ENCODE measurements at places on chromosomes 7 and 10.

- no peak for DNase-seq
These were observed 433.0 kb downstream of the ANKRD7 start for GRCh38 chr7:118657391-118658005.

DNA sequence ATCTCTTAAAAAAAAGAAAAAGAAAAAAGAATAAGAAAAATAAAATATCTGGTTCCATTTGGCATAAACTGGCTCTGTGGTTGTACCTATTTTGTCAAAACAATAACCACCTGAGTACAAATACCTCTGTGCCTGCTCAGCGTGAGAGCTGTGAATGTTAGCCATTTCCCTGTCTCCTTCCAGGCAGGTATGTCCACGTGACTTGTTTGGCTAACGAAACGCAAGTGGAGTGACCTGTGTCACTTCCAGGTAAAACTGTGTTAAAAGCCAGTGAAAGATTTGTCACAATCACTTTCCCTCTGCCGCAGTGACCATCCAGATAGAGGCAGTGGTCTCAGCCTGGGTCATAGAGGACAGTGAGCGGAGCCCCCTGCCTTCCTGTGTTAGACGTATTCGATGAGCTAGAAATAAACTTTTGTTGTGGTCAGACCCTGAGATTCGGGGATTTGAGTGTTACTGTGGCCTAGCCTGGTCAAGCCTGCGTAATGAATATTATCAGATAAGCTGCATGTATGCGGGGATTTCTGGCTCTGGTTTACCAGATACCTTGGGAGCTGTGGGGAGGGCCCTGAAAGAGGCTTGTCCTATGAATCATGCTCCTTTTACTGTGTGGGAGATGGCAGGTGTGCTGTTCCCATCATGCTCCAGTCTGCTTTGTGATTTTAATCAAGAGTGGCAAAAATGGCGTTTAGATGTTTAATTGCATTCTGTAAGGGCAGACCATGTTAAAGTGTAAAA is 3.8 kb downstream of the PTER start:
- no peak for DNase-seq

- no peak for DNase-seq
These were observed 1086.0 kb downstream of the SORCS3 start for GRCh38 chr10:105727131-105727530.

DNA sequence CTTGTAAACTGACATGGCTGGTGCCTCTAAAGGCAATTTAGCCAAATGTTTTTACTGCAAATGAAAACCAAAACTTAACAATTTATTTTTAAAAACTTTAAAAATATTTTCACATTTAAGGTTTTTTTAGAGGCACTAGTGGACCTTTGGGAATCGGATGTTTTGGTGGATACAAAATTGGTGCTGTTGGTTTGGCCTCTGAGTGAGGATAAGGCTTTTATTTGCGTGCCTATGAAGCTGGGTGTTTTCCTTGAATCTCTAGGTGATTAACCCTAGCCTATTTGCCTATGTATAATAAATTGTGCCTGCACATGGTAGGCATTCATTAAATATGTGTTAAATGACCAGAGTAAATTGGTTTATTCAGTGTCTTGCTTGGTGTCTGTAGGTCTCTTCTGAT is 2.9 kb upstream of the SGCE start:
- DNase-seq = no peak

- DNase-seq = no peak
These were observed 16.5 kb downstream of the AIFM2 start for GRCh38 chr10:70115948-70116682.

- DNase-seq = no peak
These were observed 185.2 kb upstream of the PITRM1 start for GRCh38 chr10:3357737-3358136.

- DNase-seq = no peak
These were observed 33.7 kb downstream of the STAMBPL1 start for GRCh38 chr10:88913788-88914187.

- DNase-seq = no peak
These were observed 7.8 kb upstream of the GDF2 start for GRCh38 chr10:47314416-47314970.

- DNase-seq = no peak
These were observed 60.1 kb downstream of the ZNF783 start for GRCh38 chr7:149321978-149322541.

GRCh38 chr7:137985253-137985896 is 16.5 kb downstream of the CREB3L2 start:
- no peak for DNase-seq

DNA sequence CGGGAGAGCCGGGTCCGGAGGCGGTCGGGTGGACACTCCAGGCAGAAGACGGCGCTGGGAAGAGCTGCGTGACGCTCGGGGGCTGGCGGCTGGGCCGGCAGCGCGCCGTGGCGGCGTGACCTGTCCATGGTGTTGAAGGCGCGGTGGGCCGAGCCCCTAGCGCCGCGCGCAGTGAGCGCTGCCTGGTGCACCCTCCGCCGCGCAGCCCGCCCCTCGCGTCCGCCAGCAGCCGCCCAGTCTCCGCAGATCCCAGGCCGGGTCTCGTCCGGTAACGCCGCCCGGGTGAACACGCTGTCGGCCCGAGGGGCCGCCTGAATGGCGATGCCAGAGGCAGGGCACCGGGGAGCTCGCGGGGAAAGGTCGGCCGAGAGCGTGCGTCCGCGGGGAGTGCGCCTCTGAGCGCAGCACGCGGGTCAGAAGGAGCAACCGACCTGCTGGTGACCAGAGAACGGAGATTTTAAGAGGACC is 657 bp upstream of the TMEM178B start:
- DNase-seq = no peak

- DNase-seq = no peak
These were observed 518 bp downstream of the WAPL start for GRCh38 chr10:86520871-86521677.

DNA sequence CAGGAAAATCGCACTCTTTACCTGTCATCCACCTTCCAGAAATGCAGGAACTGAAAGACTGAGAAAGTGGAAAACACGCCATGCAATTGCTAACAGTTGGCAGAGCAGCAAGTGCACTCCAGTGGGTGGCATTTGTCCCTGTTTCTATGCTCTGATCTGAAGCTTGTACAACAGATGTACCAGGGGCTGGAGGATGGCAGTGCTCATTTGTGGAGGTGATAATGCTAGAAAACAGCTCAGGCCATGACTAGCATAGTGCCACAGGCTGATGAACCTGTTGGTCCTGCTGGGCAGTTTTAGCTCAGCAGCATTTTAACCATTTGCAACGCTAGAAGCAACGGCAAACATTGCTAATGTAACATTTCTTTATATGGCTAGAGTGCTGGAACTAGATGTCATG is 199.9 kb upstream of the NRP1 start:
- DNase-seq = no peak

GRCh38 chr10:119817991-119818888 is 54.4 kb downstream of the MCMBP start:
- no peak for DNase-seq

DNA sequence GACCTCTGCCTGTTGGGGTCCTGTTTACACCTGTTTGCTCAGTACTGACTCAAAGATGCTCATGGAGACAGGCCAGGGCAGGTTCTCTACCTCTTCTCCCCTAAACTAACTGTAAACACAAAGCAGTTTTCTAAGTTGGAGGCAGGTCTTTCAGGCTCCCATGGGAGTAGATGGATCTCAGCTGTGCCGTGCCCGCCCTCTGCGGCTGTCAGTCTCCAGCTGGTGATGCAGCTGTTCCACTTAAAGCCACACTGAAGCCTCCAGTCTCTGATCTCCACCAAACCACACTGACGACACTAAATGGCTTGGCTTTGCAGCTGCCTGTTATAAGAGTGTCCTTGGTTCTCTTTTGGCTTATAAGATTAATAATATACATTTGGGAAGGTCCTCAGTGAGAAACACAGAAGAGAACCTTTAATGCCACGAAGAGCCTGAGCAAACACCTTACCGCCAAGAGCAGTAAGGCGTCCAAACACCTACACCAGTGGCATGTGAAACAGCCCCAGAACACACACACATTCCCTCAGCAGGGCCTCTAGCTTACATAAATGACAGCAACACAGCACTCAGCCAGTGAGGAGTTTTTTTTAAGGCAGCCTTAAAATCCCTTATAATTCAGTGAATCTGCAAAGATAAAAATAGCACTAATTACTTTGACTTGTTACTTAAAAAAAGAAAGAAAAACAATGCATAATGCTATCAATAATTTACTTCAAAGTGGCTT is 60.4 kb upstream of the KCNIP2 start:
- no peak for DNase-seq

DNA sequence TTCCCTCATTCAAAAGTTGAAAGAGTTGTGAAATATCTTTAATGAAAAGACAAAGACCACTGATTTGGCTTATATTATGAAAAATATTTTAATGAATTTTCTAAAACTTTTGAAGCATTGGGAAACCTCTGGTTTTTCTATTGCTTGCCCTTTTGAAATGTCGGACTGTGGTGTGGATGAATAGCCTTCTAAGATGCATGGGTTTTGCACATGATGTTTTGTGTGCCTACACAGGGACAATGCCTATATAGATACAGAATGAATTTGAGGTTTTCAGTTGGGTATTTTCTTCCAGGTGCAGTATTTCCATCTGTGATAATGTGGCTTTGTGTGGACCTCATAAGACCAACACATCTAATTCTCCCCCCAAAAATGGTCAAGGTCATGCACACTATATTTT is 1437.9 kb downstream of the REEP3 start:
- DNase-seq = no peak

DNA sequence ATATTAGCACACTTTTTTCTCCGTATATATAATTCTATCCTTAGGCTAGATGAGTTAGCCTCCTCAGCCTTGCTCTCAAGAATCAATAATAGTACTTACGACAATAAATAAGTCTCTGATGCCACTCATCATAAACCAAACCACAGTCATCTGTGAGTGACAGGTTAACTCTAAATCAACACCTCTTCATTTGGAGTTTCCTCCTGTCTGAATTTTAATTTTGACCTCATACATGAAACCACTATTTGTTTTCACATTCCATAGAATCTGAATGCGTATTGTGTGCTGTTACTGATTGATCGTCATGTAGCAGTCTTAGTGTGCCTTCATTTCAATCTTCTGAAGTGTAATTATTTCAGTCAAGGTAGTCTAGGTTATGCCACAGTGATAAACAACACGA is 85.8 kb downstream of the HGF start:
- DNase-seq = no peak

GRCh38 chr7:25854608-25855497 is 297.1 kb upstream of the NFE2L3 start:
- DNase-seq = peak; percentile 99

- DNase-seq = no peak
These were observed 496.1 kb downstream of the CCSER2 start for GRCh38 chr10:84824525-84824924.

- DNase-seq = no peak
These were observed 6.0 kb upstream of the PON1 start for GRCh38 chr7:95330204-95330960.

DNA sequence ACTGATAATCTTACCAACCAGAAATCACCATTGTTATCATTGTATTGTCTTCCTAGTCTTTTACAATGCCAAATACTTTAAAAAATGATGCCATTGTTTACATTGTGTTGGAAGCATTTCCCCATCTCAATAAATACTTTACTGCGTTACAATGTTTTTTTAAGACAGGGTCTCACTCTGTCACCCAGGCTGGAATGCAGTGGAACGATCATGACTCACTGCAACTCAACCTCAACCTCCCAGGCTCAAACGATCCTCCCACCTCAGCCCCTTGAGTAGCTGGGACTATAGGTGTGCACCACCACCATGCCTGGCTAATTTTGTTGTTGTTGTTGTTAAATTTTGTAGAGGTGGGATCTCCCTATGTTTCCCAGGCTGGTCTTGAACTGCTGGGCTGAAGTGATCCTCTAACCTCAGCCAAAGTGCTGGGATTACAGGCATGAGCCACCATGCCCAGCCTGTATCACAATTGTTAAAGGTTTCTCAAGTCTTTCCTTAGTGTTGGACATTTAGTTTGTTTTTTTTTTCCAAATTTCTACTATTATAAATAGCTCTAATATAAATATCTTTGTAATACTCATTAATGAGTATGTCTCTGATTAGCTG is 13.5 kb downstream of the LRMDA start:
- no peak for DNase-seq

- no peak for DNase-seq
These were observed 21.0 kb upstream of the CCDC71L start for GRCh38 chr7:106681815-106682495.

- DNase-seq = no peak
These were observed 78.4 kb upstream of the MEOX2 start for GRCh38 chr7:15764851-15765382.

DNA sequence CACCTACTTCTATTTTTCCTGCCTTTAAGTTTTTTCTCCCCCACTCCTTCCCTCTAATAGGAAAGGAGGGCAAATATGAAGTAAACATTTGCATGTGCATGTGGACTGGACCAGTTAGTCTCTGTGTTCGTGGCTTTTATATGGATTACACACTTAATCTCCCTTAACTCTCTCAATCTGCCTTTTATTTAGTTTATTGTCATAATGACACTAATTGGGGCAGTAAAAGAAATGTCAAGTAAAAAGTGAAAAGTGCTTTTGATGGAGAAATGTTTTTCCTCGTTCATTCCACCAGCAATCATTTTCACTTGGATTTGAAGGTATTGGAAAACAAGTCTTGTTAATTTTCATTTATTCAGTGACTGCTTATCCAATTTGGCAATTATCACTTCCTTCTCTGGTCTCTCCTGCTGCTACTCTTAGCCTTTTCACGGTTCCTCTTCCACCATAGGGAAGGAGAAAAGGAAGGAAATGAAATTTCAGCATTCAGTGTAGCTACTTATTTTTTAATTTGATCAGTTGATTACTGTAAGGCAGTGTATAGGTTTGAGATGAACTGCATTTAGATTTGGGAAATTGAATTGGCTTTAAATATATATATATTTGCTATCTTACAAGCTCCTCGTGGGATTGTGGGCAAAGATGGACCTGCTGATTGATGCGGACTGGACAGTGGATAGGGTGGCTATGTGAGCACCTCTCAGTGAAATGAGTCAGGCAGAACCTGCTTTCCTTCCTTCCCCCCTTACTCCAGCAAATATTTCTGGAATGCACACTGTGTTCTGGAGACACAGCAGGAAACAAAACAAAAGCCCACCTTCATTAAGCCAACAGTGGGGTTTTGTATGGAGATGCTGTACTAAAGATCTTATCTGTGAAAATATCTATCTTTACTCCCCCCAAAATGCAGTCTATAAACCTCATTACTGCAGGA is 77.5 kb downstream of the LRRC4 start:
- DNase-seq = no peak

GRCh38 chr7:130926001-130926691 is 192.1 kb upstream of the KLF14 start:
- no peak for DNase-seq

DNA sequence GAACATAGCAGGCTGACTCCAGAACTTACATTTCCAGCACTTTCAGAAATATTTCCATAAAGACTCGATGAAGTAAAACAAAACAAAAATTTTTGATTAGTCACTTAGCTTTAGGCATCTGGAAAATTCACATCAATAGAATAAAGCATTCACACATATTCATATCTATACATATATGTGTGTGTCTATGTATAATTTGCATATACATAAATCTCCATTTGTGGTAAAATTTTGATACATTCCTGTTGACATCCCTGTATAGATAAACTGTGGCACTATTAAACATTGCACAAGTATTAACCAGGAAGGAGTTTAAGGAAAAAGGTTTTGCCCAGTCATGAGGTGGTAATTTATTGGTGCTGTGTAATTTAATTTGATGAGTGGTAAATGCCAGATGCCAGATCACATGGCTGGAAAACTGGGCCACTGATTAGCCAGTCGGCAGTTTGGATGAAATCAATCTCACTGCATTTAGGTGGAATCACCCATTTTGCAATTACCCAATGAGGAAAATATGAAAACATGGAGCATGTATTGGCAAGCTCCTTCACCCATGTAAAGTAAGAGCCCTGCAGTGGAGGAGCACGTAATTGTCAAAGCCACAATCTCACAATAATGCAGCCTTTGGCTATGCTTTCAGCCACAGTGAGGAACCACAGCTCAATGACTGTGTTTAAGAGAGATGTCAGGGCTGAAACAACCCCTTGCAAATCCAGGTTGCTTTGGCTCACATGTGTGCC is 294.6 kb downstream of the RNLS start:
- no peak for DNase-seq
